ENCODE measurements at places on chromosomes 16 and 17.
A peak's percentile ranks its signal among the peaks of the same experiment; 100 is the strongest.

GRCh38 chr17:36929851-36930582 lies 7.3 kb upstream of the LHX1 start:
- H3K27me3 ChIP-seq, result peaks cover 19% of the 10 kb centered on the region
- H3K4me3 ChIP-seq, result no peak overlapping the region
- DNase-seq, result no peak

GRCh38 chr17:9760266-9760665 lies 31.1 kb downstream of the DHRS7C start:
- no peak for DNase-seq
- H3K27ac ChIP-seq, result no peak overlapping the region
- no peaks in the 10 kb centered on the region for H3K27me3 ChIP-seq
- H3K36me3 ChIP-seq, result no peaks in the 10 kb centered on the region
- H3K4me1 ChIP-seq, result no peaks in the 10 kb centered on the region

- H3K27me3 ChIP-seq, result no peaks in the 10 kb centered on the region
- H3K27ac ChIP-seq, result no peak overlapping the region
- H3K36me3 ChIP-seq, result no peaks in the 10 kb centered on the region
Measured at GRCh38 chr17:1201132-1201702, 21.4 kb upstream of the ABR start.

DNA sequence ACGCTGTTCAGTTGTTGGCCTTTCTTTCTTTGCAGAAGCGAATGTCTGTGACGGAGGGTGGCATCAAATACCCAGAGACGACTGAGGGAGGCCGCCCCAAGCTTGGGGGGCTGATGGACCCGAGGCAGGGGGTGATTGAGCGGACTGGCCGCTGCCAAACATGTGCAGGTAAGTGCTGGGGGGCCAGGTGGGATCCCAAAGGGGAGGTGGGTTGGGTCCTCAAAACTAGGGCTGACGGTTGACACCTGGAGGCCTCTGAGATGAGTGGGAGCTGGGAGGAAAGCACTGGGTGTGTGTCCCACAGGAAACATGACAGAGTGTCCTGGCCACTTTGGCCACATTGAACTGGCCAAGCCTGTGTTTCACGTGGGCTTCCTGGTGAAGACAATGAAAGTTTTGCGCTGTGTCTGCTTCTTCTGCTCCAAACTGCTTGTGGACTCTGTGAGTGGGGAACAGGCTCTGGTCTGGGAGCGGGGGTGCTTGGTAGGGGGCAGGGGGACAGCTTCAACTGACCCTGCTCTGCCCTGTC lies 11.8 kb downstream of the POLR2A start:
- H3K27me3 ChIP-seq, result no peaks in the 10 kb centered on the region
- no peak overlapping the region for H3K4me3 ChIP-seq
- H3K4me1 ChIP-seq, result no peaks in the 10 kb centered on the region
- H3K27ac ChIP-seq, result no peak overlapping the region
- H3K36me3 ChIP-seq, result peaks cover 13% of the 10 kb centered on the region
- no peak for DNase-seq

- DNase-seq, result no peak
- H3K4me3 ChIP-seq, result no peak overlapping the region
- peaks cover 2% of the 10 kb centered on the region for H3K36me3 ChIP-seq
- peaks cover 2% of the 10 kb centered on the region for H3K4me1 ChIP-seq
Measured at GRCh38 chr17:76104140-76104895, 731 bp upstream of the EXOC7 start.

- no peaks in the 10 kb centered on the region for H3K27me3 ChIP-seq
- H3K4me1 ChIP-seq, result no peaks in the 10 kb centered on the region
- no peaks in the 10 kb centered on the region for H3K36me3 ChIP-seq
- H3K27ac ChIP-seq, result no peak overlapping the region
- DNase-seq, result no peak
- H3K4me3 ChIP-seq, result no peak overlapping the region
Measured at GRCh38 chr16:89338863-89339262, 121.4 kb downstream of the ZNF778 start.

GRCh38 chr16:30567160-30567990 lies 4.1 kb downstream of the ZNF688 start:
- no peak overlapping the region for H3K27ac ChIP-seq
- H3K4me3 ChIP-seq, result no peak overlapping the region
- no peaks in the 10 kb centered on the region for H3K4me1 ChIP-seq
- DNase-seq, result no peak
- no peaks in the 10 kb centered on the region for H3K27me3 ChIP-seq
- H3K36me3 ChIP-seq, result no peaks in the 10 kb centered on the region

GRCh38 chr17:64063766-64064224 lies 43.4 kb upstream of the ICAM2 start:
- DNase-seq, result peak; percentile 91
- no peaks in the 10 kb centered on the region for H3K36me3 ChIP-seq
- no peak overlapping the region for H3K27ac ChIP-seq
- H3K4me3 ChIP-seq, result no peak overlapping the region
- H3K27me3 ChIP-seq, result no peaks in the 10 kb centered on the region

DNA sequence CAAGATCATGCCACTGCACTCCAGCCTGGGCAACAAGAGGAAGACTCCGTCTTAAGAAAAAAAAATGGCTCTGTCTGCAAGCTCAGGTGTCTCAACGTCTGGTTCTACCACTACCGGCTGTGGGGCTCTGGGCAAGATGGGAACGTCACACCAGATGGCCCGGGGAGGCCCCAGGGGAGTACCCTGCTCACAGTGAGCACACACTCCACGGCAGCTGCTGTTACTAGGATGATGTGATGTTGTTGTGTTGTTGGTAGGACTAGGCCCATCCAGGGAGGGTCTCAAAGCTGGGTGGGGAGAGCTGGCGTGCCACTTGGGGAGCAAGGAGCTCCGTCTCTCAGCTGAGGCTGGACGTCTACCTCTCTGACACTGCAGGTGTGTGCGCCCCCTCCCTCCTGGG lies 9.4 kb upstream of the NPTX1 start:
- no peaks in the 10 kb centered on the region for H3K36me3 ChIP-seq
- no peak overlapping the region for H3K27ac ChIP-seq
- DNase-seq, result no peak
- no peaks in the 10 kb centered on the region for H3K4me1 ChIP-seq
- no peak overlapping the region for H3K4me3 ChIP-seq
- peaks cover 4% of the 10 kb centered on the region for H3K27me3 ChIP-seq

DNA sequence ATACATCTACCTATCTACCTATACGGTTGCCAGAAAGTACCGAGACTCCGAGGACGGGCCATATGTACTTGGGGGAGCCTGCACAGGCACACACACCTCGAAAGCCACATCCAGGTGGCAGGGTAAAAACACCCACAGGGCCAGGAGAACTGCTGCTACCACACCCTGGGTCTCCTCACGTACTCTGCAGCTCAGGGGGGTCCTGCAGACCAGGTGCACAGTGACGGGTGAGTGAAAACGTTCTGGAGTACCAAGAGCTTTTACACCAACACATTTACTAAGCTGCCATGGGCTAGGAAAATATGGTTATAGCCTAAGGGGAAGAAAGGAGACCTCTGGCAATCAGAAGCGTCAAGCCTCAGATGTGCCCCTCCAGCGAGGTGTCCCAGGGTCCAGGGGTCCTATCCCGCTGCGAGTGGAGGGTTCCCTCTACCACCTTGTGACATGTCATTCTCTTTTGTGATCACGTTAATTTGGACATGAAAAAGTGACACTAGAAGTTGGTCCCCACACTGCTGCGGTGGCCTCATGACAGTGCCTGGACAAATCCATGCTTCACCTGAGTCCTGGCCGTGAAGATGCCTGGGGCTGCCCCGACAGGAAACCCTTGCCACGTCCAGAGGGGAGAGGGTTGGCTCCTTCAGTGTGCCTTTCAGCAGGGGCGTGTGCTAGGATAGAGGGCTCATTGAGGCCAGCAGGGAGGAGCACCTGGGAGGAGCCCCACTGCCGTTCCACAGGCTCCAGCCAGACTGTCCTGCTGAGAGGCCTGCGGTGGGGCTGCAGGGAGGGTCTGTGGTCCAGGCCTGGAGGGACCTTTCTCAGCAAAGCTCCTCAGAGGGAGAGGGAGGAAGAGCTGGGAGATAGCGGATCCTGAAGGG lies 1.8 kb downstream of the CANT1 start:
- peaks cover 7% of the 10 kb centered on the region for H3K4me1 ChIP-seq
- no peaks in the 10 kb centered on the region for H3K27me3 ChIP-seq
- no peak overlapping the region for H3K4me3 ChIP-seq

- H3K36me3 ChIP-seq, result no peaks in the 10 kb centered on the region
- H3K4me3 ChIP-seq, result peak overlapping the region; percentile 66
- no peak overlapping the region for H3K27ac ChIP-seq
- peaks cover 6% of the 10 kb centered on the region for H3K27me3 ChIP-seq
Measured at GRCh38 chr16:1613211-1613622, 1.1 kb downstream of the CRAMP1 start.

DNA sequence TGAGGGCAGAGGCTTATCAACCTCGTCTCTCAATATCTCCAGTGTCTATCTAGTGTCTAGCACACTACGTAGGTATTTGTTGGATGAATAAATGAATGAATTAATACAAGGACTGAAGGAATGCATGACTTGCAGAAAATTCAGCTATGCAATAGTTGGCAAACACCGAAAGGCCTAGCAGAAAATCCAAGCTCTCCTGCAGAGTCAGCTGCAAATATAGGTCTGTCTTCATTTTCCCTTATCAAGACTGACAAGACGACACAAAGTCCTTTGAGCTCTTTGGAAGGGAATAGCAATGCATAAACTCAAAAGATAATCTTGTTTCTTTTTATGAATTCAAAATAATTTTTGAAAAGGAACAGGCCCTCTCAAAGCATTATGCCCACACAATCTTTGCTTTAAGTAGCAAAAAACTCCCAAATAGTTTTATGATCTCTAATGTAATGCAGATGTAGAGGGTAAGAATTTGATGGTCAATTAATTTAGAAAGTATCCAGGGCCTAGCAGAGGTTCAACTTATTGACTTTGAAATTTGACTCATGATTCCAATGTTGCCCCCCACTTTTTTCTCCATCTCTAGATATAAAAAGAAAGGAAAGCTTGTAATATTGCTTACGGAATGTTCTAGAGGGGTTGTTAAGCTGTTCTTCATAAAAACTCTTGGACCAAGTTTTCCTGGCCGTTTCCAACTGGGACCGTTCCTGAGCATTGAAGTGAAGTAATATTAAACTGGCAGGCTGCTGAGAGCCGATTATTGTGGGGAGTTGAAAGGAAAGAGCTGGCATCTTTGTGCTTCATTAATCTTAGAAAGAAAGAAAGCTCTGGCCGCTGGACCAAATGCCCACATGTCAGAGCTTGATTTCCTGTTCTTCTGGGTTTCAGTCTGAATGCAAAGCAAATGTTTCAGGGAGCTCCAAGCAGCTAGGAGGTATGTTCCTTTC lies 227.3 kb downstream of the HS3ST3A1 start:
- H3K27me3 ChIP-seq, result no peaks in the 10 kb centered on the region
- H3K27ac ChIP-seq, result no peak overlapping the region
- H3K36me3 ChIP-seq, result no peaks in the 10 kb centered on the region
- H3K4me1 ChIP-seq, result no peaks in the 10 kb centered on the region

DNA sequence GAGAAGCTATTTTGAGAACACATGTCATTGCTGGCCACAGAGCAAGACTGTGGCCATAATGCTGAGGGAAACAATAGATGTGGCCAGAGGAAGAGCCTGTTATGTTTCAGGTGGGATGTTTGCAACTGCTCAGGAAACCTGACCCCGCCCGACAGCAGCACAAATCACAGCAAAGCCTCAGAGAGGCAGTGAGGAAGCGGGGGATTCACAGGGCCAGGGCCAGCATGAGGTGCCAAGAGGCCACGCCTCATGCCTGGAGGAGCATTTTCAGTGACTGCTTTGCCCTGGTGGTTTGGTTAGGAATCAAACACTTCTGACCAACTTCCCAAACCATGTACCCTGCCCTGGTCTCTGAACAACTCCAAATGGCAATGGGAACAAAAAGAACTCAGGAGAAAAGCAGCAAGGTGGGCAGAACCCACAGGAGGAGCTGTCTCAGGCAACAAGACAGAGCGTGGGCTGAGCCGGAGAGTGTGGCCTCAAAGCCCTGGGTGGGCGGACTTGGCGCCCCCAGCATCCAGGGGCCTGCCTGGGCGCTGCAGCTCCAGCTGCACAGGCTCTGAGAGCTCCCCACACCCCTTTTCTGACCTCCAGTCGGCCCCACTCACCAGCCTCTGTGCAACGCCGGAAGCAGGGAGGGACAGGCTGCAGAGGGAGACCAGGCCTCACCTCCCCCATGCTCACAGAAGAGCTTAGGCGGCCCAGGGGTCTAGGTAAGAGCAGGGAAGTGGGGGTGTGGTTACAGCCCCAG lies 20.6 kb downstream of the HIC1 start:
- H3K36me3 ChIP-seq, result no peaks in the 10 kb centered on the region
- no peaks in the 10 kb centered on the region for H3K27me3 ChIP-seq
- H3K4me3 ChIP-seq, result no peak overlapping the region
- no peak overlapping the region for H3K27ac ChIP-seq

- no peak overlapping the region for H3K27ac ChIP-seq
- H3K27me3 ChIP-seq, result no peaks in the 10 kb centered on the region
- H3K4me1 ChIP-seq, result no peaks in the 10 kb centered on the region
- DNase-seq, result peak; percentile 55
- no peak overlapping the region for H3K4me3 ChIP-seq
- H3K36me3 ChIP-seq, result no peaks in the 10 kb centered on the region
Measured at GRCh38 chr16:75789237-75789636, 62.9 kb upstream of the CPHXL start.

DNA sequence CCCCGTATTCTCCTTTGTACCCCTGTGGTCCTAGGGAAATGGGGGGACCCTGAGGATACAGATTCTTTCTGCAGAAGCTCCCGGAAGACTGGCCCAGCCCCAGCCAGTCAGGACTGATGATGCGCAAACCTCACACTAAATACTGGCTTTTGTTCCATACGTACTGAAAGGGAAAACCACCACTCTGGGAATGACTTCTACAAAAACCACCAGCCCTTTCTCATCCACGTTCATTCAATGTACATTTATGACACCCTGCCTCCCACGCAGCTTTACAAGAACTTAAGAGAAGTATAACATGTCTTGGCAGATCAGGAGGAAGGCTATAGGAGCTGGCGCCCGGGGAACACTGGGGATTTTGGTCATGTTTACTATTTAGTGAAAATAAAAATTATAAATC lies 70.6 kb downstream of the MARCHF10 start:
- no peak for DNase-seq
- H3K27me3 ChIP-seq, result no peaks in the 10 kb centered on the region
- no peak overlapping the region for H3K4me3 ChIP-seq
- no peaks in the 10 kb centered on the region for H3K36me3 ChIP-seq
- no peaks in the 10 kb centered on the region for H3K4me1 ChIP-seq

- no peak overlapping the region for H3K4me3 ChIP-seq
- H3K4me1 ChIP-seq, result peaks cover 4% of the 10 kb centered on the region
- H3K36me3 ChIP-seq, result no peaks in the 10 kb centered on the region
- H3K27me3 ChIP-seq, result no peaks in the 10 kb centered on the region
Measured at GRCh38 chr17:64216000-64216337, 47.1 kb downstream of the TEX2 start.

DNA sequence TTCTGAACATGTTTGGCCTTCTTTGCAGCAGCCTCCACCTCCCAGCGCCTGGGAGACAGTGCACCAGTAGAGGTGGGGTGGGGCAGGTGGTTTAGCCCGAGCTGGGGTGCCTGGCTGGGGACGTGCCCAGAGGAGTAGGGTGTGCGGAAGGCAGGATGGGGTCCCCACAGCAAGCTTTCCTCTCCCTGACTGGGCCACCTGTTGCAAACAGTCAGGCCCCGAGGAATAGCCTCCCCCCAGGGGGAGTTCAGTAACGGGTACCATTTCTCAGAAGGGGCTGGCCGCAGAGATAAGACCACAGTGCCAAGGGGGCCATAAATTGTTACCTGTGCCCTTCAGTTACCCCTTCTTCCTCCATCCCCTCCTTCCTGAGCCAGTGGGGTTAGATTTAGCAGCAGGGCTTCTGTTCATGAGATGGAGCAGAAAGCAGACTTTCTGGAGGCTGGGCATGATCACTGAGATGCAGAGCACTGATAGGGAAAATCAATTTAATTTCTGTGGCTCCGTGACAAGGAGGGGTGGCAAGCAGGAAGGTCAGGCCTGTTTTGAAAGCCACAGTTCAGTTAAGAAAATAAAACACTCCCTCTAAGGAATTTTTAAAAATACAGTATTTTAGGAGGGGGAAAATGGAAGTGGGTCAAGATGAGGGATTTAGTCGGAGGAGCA lies 181.9 kb downstream of the MSI2 start:
- DNase-seq, result no peak
- peaks cover 2% of the 10 kb centered on the region for H3K4me1 ChIP-seq

All from mesendoderm (in vitro differentiated cells).